Kidney epithelial cell (primary cell): ENCODE measurements at places on chromosomes 3 and 15.

- DNase-seq, result no peak
These were observed 122.5 kb upstream of the SPRED1 start for GRCh38 chr15:38130205-38130567.

DNA sequence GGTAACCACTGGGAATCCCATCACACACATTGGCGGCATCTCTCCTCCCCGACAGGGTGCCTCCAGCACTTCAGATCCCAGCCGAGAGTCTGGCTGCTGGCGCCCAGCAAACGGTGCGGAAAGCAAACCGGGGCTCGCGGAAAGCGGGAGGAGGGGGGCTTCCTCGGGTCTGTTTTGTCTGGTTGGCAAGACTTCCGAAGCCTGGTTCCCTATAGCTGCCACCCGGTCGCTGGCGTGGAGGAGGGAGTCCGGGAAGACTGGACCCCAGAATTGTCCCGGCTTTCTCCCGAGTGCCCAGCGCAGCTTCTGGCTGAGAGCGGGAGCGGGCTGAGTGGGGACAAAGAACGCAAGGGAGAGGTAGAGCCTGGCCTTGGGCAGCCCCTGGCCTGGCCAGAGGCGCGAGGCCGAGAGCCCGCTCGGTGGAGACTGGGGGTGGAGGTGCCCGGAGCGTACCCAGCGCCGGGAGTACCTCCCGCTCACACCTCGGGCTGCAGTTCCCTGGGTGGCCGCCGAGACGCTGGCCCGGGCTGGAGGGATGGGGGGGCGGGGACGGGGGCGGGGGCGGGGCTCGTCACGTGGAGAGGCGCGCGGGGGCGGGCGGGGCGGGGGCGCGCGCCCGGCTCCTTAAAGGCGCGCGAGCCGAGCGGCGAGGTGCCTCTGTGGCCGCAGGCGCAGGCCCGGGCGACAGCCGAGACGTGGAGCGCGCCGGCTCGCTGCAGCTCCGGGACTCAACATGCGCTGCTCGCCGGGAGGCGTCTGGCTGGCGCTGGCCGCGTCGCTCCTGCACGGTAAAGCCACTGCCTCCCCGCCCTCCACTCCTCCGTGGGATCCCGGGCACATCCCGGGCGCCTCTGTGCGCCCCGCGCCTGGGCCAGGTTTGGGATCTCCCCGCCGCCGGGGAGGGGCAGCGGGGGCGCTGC lies at the start of gene CHRNA7:
CHRNA7 (plus strand) TSS at position 654 of the 920 bp plus-strand sequence; CDS start at position 734, 80 bp downstream.
- no peak for DNase-seq

GRCh38 chr3:127123533-127123932 lies 69.4 kb upstream of the PRR23E start:
- DNase-seq, result no peak

DNA sequence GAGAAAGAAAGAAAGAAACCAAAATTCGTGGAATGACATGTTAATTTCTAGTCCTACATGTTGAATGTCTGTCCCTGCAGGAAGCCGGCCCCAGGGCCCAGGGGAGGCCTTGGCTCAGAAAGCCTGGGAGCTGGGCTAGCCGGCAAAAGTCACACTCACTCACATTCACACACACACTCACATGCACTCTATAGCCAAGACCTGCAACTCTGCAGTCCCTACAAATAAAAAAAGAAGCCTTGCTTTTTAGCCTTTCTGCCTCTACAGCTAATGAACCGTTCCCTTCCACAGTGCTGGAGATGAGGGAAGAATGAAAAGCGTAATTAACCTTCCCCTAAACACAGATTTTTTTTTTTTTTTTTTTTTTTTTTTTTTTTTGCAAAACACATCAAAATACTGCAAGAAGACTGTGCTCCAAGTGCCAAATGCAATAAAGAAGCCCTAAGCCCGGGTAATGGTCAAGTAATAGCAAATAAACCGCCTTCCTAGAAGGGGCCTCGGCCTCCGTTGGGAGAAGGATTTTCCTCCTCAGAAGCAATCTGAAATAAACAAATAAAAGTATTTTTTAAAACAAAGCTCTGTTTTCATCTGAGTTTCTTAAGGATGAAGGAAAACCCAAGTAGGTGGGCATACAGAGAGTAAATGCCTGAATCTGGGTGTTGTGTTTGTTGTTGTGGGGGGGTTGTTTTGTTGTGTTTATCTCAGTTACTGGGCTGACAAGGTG lies 4.3 kb downstream of the MECOM start:
- no peak for DNase-seq

DNA sequence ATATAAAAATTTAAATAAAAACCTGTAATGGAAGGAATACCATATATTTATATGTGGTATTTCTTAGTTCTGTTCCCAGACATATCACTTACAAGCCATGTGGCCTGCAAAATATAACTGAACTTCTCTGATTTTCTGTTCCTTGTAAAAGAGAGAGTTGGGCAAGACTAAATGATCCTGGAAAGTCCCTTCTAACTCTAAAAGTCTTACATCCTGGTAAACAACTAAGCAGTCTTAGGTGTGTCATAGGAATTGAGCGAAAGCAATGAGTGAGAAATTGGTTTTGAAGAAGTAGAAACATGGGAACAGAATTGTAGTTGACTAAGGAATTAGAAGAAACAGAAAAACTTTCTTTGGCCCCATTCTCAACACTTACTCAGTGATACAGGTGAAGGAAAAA lies 25.3 kb upstream of the IL20RB start:
- DNase-seq, result no peak

DNA sequence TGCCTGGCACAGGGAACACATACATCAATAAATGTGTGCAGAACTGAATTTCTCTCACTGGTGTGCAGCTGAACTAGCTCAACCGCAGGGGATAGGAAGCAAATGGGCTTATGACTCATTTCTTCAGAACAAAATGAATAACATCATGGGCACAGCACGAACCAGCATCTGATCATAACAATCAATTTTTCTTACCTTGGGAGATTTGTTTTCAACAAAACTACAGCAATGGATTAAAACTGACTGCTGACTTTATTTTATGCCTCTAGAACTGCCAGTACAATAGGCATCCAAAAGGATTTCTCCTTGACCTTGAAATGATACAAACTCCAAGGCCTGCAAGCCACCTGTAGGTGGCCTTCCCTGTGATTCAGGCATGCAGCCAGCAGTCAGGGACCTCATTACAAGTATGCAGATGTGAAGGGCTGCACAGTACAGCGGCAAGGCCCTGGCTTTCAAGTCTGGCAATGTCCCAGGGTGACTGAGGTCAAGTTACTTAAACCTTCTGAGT lies 26.1 kb downstream of the TAMM41 start:
- no peak for DNase-seq

DNA sequence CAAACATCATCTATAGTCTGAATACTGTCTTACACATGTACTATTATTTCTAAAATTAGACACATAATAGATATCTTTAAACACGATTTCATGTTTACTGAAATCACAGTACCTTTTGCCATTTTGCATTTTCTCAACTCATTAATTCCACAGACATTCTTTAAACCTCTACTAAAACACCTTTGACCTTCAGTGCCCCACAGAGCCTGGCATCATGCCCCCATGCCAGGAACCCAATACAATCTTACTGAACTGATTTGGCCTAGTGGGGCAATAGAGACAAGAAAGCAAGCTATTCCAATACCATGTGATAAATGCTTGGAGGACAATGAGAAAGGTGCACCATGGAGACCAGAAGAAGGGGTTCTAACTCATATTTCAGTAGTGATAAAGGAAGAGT lies 19.3 kb upstream of the GUCA1C start:
- DNase-seq, result no peak

DNA sequence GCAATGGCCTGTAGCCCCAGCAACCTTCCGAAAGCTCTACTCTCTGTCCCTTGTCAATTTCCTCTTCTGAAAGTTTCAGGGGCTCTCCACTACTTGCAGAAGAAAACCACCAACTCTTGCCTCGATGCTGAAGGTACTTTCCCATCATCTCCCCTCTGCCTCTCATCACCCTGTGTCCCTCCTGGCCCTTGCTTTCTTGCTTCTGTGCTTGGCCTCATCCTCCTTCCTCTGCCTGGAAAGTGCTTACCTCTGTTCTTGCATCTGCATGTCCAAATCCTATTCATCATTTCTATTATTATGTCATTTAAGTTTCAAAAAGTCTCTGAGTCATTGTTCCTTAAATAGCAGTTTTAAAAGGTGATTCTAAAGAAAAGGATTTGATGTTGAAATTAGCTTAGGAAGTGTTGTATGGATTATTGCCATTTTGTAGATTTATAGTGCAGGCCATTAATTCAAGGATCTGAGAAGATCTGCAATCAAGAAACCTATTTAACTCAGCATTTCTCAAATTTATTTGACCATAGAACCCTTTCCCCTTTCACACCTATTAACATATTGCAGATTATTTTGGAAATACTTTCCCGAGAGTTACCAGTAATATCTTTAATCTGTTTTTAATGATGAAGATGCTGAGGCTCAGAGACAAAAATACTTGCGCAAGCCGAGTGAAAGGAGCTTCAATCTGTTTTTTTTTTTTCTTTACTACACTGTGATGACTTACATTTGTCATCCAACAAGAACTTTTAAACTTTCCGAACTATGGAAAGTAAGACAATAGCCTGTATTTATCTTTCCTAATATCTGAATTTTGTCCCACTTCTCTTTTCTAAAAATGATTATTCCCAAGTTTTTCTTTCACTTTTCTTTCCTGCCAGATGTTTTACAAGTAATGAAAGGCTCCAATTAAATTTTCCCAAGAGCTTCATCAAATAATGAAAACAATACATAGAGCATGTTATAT lies 22.3 kb upstream of the CFAP161 start:
- no peak for DNase-seq

DNA sequence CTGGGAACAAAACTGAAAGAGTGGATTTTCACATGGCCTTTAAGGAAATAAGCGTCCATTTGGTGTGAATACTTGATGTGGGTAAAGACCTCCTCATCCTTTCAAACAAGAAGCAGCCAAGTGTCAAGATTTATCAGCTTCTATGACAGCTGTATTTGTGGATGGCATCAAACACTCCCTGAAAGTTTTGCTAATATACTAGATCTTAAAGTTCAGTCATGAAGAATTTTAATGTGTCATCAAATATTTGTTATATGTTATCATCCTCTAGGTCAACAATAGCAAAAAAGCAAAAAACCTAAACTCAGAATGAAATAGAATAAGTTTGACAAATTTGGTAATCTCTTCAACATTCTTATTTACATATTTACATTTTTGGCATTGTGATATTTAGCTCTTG lies 29.1 kb upstream of the LYSMD4 start:
- no peak for DNase-seq

- no peak for DNase-seq
These were observed 15.4 kb downstream of the SLC22A14 start for GRCh38 chr3:38297537-38297936.

DNA sequence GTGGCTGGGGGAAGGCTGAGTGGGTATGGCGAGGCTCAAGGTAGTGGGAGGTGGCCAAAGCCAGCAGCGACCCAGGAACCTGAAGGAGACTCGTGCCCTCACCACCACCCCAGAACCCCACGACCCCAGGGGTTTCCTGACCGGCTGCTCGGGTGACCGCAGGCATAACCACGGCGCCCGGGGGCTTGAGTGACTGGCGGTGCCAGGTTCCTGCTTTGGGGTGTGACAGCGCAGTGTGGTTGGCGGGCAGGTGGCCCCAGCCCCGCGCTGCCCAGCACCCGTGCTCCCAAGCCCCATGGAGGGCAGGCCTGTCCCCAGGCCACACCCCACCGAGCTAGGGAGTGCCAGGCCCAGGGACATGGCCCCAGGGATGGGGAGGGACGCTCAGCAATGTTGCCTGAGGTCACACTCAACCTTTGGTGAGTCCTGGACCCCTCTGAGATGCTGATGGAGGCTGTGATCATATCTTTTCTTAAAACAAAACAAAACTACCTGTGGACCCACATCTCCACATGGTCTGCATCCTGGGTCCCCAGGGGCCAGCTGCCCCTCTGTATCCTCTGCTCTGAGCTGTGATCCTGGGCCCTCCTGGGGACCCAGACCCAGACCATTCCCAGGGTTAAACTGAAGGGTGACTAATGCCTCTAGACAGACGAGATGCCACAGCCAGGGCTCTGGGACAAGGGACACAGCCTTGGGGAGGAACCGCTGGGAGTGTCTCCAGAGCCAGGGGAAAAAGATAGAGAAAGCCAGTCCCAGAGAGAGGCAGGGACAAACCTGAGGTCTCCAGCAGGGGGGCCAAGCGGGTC lies 13.0 kb downstream of the DNAJB8 start:
- no peak for DNase-seq

GRCh38 chr3:143147707-143148106 lies 28.1 kb downstream of the CHST2 start:
- DNase-seq, result no peak
